NCI-H146 (cell line): ENCODE measurements at places on chromosomes 3 and 15.
A peak's percentile ranks its signal among the peaks of the same experiment; 100 is the strongest.

- DNase-seq: no peak
Measured at GRCh38 chr3:165103616-165104015, 25.3 kb upstream of the SI start.

DNA sequence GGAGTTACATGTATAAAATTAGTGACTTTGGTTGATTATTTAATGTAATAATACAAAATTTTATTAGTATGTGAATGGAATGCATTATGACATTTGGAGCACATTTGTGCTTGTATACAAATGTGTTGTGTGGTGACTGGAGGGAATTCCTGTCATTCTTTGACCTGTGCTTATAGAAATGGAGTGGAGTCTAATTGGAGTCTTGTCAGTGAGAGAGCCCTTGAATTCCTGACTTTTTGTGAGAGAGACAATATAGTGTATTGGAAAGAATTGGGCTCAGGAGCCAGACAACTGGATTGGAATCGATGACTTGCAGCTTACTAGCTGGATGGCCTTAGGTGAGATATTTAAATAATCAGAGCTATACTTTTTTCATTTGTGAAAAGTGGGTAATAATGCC is 9.4 kb downstream of the TCF12 start:
- DNase-seq: no peak

- no peak for DNase-seq
Measured at GRCh38 chr3:4044619-4045018, 245.4 kb downstream of the LRRN1 start.

GRCh38 chr15:73763931-73764330 is 10.8 kb upstream of the INSYN1 start:
- DNase-seq: no peak

- DNase-seq: no peak
Measured at GRCh38 chr3:38017445-38018295, 11.8 kb downstream of the PLCD1 start.

DNA sequence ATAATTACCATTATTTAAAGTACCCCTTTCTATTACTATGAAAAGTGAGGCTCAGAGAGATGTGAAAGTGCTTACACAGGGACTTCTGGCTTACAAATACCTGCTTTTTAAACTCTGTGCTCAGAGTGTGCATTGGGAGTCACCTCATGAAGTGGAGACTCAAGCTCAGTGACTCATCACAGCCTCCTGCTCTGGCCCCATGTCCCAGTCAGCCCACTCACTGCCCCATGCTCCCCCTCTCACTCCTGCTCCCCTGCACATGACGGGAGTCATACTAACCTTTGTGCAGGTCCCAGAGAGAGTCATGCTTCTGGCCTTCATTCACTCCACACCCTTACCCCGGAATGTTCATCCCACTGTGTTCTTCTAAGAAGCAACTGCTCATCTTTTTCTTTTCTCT is 20.2 kb downstream of the CCR1 start:
- no peak for DNase-seq

DNA sequence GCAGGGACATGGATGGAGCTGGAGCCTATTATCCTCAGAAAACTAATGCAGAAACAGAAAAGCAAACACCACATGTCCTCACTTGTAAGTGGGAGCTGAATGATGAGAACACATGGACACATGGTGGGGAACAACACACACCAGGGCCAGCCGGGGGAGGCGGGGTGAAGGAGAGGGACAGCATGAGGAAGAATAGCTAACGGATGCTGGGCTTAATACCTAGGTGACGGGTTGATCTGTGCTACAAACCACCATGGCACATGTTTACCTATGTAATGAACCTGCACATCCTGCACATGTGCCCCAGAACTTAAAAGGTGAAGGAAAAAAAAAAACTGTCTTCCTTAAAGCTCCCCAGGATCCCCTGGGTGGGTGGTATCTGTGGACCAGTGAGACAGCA is 87.1 kb downstream of the ADAMTS17 start:
- DNase-seq: no peak

- DNase-seq: no peak
Measured at GRCh38 chr3:180973543-180973942, 16.0 kb downstream of the DNAJC19 start.

GRCh38 chr3:73683706-73684105 is 59.0 kb upstream of the PDZRN3 start:
- DNase-seq: no peak

DNA sequence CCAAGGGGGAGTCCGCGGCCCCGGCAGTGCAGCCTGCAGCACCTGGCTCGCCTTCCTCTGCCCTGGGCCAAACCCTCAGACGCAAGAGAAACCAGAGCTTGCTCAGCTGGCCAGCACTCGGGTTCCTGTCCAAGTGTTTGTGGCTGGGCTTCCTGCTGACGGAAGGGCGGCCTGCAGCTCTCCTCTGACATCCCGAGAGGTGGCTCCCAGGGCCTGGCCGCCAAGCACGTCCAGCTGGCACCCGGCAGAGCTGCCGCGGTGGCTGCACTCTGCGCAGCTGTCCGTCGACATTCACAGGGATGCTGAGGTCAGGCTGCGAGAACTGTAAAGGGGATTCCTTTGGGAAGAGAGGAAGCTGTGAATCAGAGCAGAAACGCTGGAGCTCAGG is 85.6 kb downstream of the CPN2 start:
- peak; percentile 53 for DNase-seq

DNA sequence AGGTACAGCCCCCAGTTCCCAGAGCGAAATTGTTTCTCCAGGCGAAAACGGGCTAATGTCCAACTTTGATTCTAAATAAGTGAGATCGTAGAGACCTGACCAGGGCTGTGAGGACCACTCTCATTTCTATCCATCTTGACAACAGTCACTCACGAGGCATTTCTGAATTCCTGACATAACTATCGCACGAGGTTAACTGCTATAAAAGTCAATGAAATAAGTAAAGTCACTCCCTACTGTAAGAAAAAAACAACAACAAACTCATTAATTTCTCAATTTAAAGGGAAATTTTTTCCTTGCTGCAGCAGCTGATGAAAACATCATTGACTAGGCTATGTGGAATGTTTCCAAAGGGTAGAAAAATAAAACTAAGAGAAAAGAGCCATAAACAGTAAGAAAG is 69.1 kb downstream of the GREM1 start:
- DNase-seq: no peak

DNA sequence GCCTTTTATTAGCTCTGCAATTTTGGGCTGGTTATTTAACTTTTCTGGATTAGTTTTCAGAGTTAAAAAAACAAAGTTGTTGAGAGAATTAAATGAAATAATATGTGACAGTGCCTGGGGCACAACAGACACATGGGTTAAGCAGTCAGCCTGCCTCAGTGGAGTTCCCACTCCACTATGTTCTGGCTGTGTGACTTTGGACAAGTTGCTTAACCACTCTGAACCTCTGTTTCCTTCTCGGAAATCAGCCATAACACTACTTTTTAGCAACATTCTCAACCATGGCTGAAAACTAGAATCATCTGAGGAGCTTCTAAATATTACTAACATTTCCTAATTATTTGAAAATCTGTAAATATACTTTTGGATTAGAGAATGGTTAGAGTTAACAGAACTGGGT is 56.5 kb upstream of the SLC6A11 start:
- DNase-seq: no peak

DNA sequence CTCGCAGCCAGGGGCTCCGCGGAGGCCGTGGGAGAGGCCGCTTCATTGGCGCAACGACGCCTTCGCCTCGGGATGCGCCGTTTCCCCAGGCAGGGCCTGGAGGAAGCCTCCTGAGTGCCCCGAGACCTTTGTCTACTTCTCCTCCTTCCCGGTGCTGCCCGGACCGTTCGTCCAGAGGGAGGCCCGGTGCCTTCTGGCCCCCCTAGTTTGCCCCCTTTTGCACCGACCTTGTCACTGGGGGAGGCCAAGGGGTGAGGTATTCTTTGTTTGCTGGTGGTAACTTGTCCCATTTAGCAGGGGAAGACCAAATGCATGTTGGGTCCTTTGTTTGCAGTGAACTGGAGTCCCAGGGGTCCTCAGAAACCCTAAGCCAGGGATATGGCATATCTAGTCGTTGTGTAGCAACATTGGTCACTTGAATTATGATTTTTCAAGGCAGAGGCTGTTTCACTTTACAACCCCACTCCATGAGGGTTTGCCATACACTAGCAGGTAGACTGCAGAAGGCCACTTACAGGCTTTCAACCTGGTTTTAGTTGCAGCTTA is 615 bp downstream of the DHX30 start:
- DNase-seq: peak; percentile 82

GRCh38 chr3:45499529-45499928 is 95.0 kb upstream of the LIMD1 start:
- no peak for DNase-seq

- DNase-seq: no peak
Measured at GRCh38 chr3:122100591-122101463, 45.7 kb downstream of the CD86 start.

- no peak for DNase-seq
Measured at GRCh38 chr3:13274551-13275332, 145.4 kb downstream of the NUP210 start.

DNA sequence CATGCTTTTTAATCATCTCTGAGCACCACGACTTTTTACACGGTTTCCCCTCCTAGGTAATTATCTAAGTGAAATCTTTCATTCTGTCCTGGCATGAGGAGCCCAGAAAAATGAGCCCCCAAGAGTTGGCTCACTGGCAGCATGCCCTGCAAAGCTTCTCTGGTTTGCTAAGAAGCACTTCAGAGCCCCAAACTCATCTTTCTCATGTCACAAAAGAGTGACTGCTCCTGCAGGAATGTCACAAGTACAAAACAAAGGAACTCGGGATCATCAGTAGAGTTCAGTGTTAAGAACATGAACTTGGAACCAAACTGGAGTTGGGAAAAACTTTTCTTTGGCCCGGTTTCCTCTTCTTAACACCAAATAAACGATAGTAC is 123.9 kb downstream of the FOXB1 start:
- DNase-seq: no peak

DNA sequence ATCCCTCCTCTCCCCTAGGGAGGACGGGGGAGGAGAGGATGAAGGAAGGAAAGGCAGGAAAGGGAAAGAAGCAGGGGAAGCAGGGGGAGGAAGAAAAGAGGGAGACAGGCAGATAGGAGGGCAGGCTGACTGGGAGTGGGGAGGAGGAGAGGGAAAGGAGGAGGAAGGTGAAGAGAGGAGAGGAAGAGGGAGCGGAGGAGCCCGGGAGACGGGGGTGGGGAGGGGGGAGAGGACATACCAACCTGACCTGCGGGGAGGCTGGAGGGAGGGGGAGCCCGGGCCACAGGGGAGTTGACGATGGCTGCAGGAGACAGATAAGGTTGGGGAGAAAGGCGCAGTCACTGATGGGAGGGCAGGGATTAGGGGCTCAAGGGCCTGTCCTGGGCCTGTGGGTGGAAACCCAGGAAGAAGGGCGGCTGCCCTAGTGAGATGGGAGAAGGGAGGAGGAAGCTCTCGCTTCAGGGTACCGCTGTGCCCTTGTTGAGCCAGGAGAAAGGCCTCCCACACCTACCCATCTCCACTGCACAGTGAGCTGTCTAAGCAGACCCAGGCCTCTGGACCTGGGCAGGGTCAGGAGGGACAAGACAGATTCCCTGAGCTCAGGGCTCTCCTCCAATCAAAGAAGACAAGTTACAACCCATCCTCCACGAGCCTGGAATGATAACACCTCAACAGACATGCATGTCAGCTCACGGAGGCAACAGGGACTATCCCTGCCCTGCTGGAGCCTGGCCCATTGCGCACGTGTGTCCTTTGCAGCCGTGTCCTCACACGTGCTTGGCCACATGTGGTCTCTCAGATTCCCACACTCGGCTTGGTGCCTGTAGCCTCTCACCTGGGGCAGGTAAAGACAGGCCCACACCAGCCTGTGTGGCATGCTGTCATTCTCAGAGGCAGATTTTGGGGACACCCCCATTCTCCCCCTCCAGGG is 27.9 kb downstream of the C3orf18 start:
- no peak for DNase-seq

- no peak for DNase-seq
Measured at GRCh38 chr15:49323207-49323606, 99.8 kb upstream of the FGF7 start.

- DNase-seq: no peak
Measured at GRCh38 chr15:37079726-37080125, 20.6 kb downstream of the MEIS2 start.

DNA sequence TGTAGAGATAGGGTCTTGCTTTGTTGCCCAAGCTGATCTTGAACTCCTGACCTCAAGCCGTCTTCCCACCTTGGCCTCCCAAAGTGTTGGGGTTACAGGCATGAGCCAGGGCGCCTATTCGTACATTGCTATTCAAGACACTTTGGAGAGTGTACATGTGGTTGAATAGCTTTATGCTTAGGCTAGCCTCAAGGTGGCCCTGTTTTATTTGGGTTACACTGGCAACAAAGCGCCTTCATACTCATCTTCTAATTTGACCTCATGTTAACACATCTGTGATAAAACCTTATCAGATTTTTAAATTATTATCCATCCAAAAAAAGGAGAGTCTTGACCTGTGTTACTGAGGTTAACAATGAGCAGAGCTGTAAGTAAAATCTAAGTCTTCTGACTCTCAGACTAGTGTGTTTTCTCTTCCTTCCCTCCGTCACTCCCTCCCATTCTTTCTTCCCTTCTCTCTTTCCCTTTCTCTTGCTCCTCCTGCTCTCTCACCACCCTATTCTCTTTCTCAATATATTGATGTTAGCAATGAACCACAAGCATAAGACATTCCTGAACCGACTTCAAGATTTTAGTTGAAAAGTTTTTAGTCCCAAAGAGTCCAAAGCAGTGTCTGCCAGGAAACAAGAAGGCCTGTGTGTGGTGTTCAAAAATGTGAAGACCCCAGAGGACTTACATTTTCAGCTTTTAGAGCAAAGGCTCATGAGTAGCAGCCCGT is 603.7 kb upstream of the CFAP20DC start:
- DNase-seq: no peak

DNA sequence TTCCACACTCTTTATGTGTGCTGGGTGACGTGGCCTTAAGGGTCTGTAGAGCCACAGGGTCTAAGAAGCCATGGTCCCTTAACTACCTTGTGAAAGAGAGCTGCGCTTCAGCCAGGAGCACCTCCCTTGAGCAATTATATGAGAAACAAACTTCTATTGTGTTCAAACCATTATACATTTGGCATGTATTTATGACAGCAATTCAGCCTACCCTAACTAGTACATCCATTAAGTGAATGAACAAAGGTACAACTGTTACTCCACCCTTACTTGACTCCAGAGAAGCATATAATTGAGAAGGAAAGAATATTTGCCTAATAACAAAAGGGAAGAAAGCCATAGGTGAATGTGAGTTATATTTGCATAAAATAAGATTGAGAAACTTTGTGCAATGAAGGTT is 69.8 kb upstream of the BOC start:
- DNase-seq: no peak

DNA sequence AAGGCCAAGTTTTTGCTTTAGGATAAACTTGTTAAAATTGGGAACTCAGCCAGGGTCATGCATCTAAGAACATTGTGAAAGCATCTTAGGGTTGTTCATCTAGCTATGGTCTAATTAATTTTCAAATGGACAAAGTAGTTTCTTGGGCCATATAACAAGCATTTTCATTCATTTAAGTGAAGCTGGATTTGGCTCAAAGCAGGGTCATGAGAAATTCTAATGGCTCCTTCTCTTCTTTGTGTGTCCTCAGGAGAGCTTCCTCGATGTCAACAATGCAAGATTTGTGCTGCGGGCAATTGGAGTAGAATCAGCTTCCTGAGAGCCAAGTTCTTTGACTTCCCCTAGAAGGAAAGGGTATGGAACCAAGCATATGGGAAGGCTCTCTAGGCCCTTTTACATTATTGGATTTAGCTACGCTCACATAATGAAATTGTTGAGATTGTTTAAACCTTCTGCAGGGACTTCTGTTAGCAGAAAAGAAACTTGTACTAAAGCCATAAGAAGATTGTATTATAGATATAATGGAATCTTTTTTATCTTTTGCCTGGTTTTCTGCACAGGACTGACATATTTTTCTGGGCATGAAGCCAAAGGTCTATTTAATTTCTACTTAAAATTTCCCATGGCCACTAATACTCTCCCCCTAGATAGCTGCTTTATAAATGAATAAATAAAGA is 1.8 kb upstream of the SAMMSON start:
- no peak for DNase-seq
